Right atrium auricular region (tissue), 2 donors: ENCODE measurements at places on chromosomes 13 and 19. TPM values are rescaled to one million over a fixed set of nuclear protein-coding genes. Genes with fewer than 3 reads are reported as not detected.

GRCh38 chr13:90997951-90998350, 349.5 kb upstream of the MIR17HG start:
- no peak overlapping the region for H3K4me3 ChIP-seq
- no peak for DNase-seq
- no peaks in the 10 kb centered on the region for H3K36me3 ChIP-seq
- H3K27ac ChIP-seq = no peak overlapping the region
- H3K27me3 ChIP-seq = no peaks in the 10 kb centered on the region
- H3K4me1 ChIP-seq = no peaks in the 10 kb centered on the region

DNA sequence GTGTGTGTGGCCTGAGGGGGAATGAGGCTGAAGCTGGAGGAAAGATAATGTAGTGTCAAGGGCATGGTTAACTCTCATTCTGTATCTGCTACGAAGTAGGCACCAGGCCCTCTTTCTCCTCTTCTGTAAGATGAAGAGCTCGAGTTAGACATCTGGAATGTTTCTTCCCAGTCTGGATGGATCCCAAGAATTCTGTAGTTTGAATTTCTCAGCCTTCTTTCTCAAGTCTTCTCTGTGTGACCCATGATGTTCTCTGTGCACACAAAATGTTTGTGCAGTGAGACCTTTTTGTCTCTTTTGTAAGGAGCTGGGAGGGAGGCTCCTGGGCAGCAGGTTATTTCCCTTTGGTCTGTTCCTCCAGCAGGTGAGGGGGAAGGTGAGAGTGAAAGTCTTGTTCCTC, 13.7 kb downstream of the FGF9 start:
- H3K27ac ChIP-seq = no peak overlapping the region
- no peak overlapping the region for H3K4me3 ChIP-seq
- no peaks in the 10 kb centered on the region for H3K36me3 ChIP-seq
- H3K4me1 ChIP-seq = no peaks in the 10 kb centered on the region

DNA sequence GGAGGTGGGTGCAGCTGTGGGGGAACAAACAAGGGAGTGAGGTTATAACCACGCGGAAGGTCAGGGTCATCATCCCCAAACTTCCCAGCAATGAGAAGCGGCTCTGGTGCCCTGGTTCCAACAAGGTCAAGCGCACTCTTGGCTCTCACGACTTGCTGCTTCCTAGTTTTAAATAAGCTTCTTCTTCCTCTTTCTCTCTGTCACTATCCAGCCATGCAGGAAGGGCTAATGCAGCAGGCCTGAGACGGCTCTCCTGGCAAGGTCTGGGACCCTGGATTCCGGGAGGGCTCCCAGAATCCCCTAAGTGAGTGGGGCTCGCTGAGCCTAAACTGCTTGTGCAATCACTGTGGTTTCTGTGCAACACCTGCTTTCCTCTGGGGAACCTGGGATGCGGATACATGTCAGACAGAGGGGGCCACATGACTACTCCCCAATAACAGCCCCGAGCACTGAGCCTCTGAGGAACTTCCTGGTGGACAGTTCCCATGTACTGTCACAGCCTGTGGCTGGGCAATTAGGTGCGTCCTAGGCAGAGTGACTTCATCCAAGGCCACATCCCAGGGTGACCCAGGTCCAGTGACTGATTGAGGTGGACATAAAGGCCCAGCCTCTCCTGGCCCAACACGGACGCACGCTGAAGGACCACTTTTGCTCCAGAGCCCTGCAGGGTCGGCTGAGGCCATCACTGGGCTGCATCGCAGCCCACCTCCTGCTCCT, 24.2 kb downstream of the VRK3 start:
- DNase-seq = no peak
- peaks cover 70% of the 10 kb centered on the region for H3K36me3 ChIP-seq
- no peaks in the 10 kb centered on the region for H3K27me3 ChIP-seq
- H3K27ac ChIP-seq = no peak overlapping the region
- H3K4me3 ChIP-seq = no peak overlapping the region
- no peaks in the 10 kb centered on the region for H3K4me1 ChIP-seq

SPINT2 gene
- 11.1 TPM for total RNA-seq

DNA sequence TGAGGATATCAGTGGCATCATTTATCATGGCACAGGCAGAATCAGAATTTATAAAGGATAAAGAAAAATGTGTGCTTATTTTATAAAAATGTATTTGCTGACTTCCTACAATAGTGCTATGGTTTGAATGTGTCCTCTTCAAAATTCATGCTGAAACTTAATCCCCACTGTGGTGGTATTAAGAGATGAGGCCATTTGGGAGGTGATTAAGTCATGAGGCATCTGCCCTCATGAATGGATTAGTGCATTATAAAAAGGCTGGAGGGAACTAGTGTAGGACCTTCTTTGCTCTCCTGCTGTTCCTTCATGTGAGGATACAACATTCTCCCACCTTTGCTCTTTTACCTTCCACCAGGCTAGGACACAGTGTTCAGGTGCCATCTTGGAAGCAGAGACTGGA, 212.8 kb downstream of the RFC3 start:
- no peaks in the 10 kb centered on the region for H3K36me3 ChIP-seq
- H3K4me3 ChIP-seq = no peak overlapping the region
- no peaks in the 10 kb centered on the region for H3K27me3 ChIP-seq
- DNase-seq = no peak

- peak; percentile 74 for DNase-seq
- H3K4me1 ChIP-seq = peaks cover 4% of the 10 kb centered on the region
- H3K27ac ChIP-seq = no peak overlapping the region
- no peaks in the 10 kb centered on the region for H3K36me3 ChIP-seq
These were observed 17.7 kb upstream of the UPF1 start for GRCh38 chr19:18814063-18814462.

- no peaks in the 10 kb centered on the region for H3K4me1 ChIP-seq
- no peak for DNase-seq
- no peak overlapping the region for H3K4me3 ChIP-seq
- no peak overlapping the region for H3K27ac ChIP-seq
These were observed 833.0 kb downstream of the PCDH9 start for GRCh38 chr13:66397133-66397532.

- no peaks in the 10 kb centered on the region for H3K27me3 ChIP-seq
- no peak overlapping the region for H3K4me3 ChIP-seq
- H3K36me3 ChIP-seq = no peaks in the 10 kb centered on the region
- DNase-seq = no peak
- H3K27ac ChIP-seq = no peak overlapping the region
- peaks cover 12% of the 10 kb centered on the region for H3K4me1 ChIP-seq
These were observed 7.1 kb downstream of the LAMP1 start for GRCh38 chr13:113304121-113304520.

DNA sequence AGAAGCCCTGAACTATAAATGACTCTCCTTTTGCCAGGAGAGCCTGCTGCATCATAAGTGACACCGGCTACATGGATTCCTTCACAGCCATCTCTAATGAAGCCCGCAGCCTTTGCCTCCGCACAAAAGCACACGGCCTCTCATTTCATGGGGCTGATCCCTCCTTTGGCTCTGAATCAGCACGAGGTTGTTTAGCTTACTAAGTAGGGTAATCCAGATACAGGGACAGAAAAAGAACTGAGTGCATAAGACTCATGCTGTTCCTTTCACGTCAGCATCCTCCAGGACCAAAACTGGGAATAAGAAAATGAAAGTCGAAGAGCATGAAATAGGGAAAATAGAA, 136.3 kb downstream of the DCT start:
- H3K36me3 ChIP-seq = no peaks in the 10 kb centered on the region
- H3K4me3 ChIP-seq = no peak overlapping the region
- H3K27ac ChIP-seq = peak overlapping the region; percentile 9
- no peak for DNase-seq

- H3K4me3 ChIP-seq = no peak overlapping the region
- no peaks in the 10 kb centered on the region for H3K27me3 ChIP-seq
- no peak for DNase-seq
- no peaks in the 10 kb centered on the region for H3K36me3 ChIP-seq
- no peak overlapping the region for H3K27ac ChIP-seq
These were observed 102.7 kb downstream of the DCLK1 start for GRCh38 chr13:36028359-36029025.

DNA sequence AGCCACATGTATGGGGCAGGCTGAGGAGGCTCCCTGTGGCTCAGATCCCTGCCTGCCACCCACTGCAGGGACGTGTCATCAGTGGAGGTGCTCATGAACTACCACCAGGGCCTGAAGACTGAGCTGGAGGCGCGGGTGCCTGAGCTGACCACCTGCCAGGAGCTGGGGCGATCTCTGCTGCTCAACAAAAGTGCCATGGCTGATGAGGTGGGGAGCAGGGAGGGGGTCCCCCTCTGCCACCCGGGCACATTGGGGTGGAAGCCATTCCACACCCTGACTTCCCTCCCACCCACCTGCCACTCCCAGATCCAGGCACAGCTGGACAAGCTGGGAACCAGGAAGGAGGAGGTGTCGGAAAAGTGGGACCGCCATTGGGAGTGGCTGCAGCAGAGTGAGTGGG, 11.3 kb upstream of the SHKBP1 start:
- H3K27ac ChIP-seq = no peak overlapping the region
- DNase-seq = no peak
- no peak overlapping the region for H3K4me3 ChIP-seq
- no peaks in the 10 kb centered on the region for H3K36me3 ChIP-seq
- H3K4me1 ChIP-seq = peaks cover 15% of the 10 kb centered on the region

MRI1 gene
- total RNA-seq = 18.2 TPM

PRR36 gene
- not detected for total RNA-seq

- H3K4me3 ChIP-seq = no peak overlapping the region
- H3K27me3 ChIP-seq = no peaks in the 10 kb centered on the region
- no peaks in the 10 kb centered on the region for H3K4me1 ChIP-seq
- H3K36me3 ChIP-seq = peaks cover 55% of the 10 kb centered on the region
- no peak overlapping the region for H3K27ac ChIP-seq
- no peak for DNase-seq
These were observed 21.1 kb downstream of the PROSER1 start for GRCh38 chr13:39016787-39017186.

FBXO27 gene
- 5.1 TPM for total RNA-seq

GRCh38 chr13:52749419-52749818, 9.8 kb upstream of the CNMD start:
- H3K4me3 ChIP-seq = no peak overlapping the region
- H3K27ac ChIP-seq = no peak overlapping the region
- H3K4me1 ChIP-seq = no peaks in the 10 kb centered on the region
- no peak for DNase-seq
- no peaks in the 10 kb centered on the region for H3K27me3 ChIP-seq

DNA sequence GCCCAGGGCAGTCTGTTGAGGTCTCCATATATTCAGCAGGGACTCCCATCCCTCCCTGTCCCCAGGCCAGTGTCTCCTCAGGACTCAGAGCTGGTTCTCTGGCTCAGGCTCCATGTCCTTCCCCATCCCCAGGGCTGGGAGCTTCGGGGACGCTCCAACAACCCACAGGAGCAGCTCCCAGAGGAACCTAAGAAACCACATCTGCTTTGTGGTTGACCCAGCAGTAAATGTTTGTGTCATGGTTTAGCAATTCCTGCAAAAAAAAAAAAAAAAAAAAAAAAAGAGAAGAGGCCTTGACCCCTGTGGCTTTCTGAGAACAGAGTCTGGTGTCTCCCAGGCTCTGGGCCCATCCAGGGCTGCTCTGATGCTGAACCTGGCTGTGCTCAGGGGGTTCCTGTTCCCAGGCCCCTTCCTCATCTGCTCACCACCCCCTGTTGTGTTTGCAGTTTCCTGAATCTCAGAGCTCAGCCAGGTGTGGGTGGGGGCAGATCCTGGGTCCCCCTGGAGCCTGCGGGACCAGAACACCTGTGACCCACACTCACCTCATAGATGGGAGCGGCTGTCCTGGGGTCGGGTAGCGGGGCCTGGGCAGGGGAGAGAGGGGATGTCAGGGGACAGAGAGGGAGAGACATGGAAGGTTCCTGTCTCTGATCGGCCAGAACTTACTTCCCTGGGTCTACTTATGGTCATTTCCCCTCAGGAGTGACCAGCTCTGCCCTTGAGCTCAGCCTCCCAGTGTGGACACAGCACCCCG, 25.2 kb upstream of the CEACAM1 start:
- no peaks in the 10 kb centered on the region for H3K4me1 ChIP-seq
- no peak overlapping the region for H3K27ac ChIP-seq
- DNase-seq = peak; percentile 51
- no peaks in the 10 kb centered on the region for H3K27me3 ChIP-seq
